ENCODE measurements at places on chromosomes 12 and 14. TPM values are rescaled to one million over a fixed set of nuclear protein-coding genes. Genes with fewer than 3 reads are reported as not detected.

DNA sequence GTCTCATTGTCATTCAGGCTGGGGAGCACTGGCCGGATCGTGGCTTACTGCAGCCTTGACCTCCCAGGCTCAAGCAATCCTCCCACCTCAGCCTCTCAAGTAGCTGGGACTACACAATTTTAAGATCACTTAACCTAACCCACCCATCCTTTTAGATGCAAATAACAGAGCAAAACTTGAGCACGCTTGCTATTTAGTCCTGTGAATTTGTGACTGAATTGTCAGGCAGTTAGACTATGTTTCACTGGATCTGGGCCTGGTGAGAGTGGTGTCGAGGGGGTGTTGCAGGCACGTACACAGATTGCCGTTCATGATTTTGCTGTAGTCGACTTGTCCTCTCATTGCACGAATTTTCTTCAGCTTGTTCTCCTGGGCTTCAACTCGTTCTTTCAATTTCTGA lies 38.2 kb downstream of the ZFYVE21 start:
- DNase-seq: no peak

GRCh38 chr12:13887779-13888388 lies 93.5 kb downstream of the GRIN2B start:
- no peak for DNase-seq

EMP1 gene
- total RNA-seq: 44.5 TPM

DNA sequence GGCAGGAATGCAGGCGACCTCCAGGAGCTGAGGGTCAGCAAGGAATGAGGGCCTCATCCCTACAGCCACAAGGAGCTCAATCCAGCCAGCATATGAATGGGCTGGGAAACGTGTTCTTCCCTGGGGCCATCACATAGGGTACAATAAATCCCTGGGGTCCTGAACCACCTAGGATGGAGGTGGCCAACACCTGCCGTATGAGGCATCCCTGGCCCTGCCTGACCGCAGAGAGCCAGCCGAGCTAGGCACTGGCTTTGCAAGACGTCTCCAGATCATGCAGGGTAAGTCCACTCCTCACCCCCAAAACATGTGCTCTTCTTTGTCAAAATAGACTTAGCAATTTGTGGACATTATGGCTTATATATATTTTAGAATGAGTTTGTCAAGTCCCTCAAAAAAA lies 303.7 kb upstream of the DIO3 start:
- no peak for DNase-seq
